Left ventricle myocardium inferior (tissue), 1 donor: ENCODE measurements at places on chromosomes 11 and 22. TPM values are rescaled to one million over a fixed set of nuclear protein-coding genes. Genes with fewer than 3 reads are reported as not detected.
A peak's percentile ranks its signal among the peaks of the same experiment; 100 is the strongest.

DNA sequence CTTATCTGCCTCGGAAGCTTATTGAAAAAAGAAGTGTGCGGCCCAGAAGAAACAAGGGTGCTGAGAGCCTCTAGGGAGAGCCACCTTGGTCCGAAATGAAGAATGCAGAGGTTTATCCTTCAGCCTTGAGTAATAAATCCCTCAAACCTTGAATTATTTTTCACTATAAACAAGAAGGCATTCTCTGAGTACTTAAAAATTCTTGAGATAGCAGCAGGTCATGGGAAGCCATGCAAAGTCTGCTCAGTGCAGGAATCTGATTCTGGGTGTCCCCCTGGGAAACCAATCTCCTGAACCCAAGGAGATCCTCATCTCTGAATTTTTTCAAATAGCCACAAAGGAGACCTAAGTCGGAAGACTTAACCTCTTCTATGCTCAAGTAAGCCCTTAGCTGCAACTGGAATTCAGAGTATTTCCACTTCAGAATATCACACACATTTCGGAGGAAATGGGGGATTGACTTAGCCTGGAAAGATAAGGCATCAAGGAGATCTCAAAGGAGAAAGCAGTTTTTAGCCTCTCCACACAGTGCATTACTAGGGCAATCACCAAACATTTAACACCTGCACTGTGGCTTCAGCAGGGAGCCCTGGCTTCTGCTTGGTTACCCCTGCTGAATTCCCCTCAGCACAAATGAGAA lies 365.0 kb downstream of the ETS1 start:
- H3K4me1 ChIP-seq = no peaks in the 10 kb centered on the region
- no peak overlapping the region for H3K27ac ChIP-seq
- H3K27me3 ChIP-seq = no peaks in the 10 kb centered on the region
- no peak for DNase-seq
- no peak overlapping the region for H3K4me3 ChIP-seq

- peak within 1 kb of the TSS; percentile 64 for H3K27ac ChIP-seq
- H3K4me1 ChIP-seq = peaks cover 41% of the 10 kb centered on the region
- no peak within 1 kb of the TSS for H3K4me3 ChIP-seq
- H3K36me3 ChIP-seq = no peaks in the 10 kb centered on the region
- DNase-seq = no peak
These were observed at the start of gene CHADL for GRCh38 chr22:41240377-41241132. Gene CHADL (minus strand): TSS chr22:41240931. CDS start chr22:41240881, 50 bp downstream.

GRCh38 chr11:83852775-83853442 lies 566.7 kb upstream of the CCDC90B start:
- H3K4me3 ChIP-seq = no peak overlapping the region
- no peaks in the 10 kb centered on the region for H3K27me3 ChIP-seq
- no peak overlapping the region for H3K27ac ChIP-seq
- no peaks in the 10 kb centered on the region for H3K36me3 ChIP-seq
- no peaks in the 10 kb centered on the region for H3K4me1 ChIP-seq

GRCh38 chr11:132848336-132848735 lies 684.0 kb downstream of the OPCML start:
- peaks cover 12% of the 10 kb centered on the region for H3K27me3 ChIP-seq
- H3K4me1 ChIP-seq = no peaks in the 10 kb centered on the region
- no peak overlapping the region for H3K27ac ChIP-seq
- no peak for DNase-seq
- H3K4me3 ChIP-seq = no peak overlapping the region

GRCh38 chr11:66002648-66003225 lies 434 bp downstream of the BANF1 start:
- H3K4me1 ChIP-seq = peaks cover 43% of the 10 kb centered on the region
- no peaks in the 10 kb centered on the region for H3K27me3 ChIP-seq
- peaks cover 52% of the 10 kb centered on the region for H3K36me3 ChIP-seq
- peak overlapping the region; percentile 96 for H3K27ac ChIP-seq
- H3K4me3 ChIP-seq = peak overlapping the region; percentile 97

- H3K27me3 ChIP-seq = no peaks in the 10 kb centered on the region
- no peak for DNase-seq
- H3K4me1 ChIP-seq = peaks cover 70% of the 10 kb centered on the region
- no peaks in the 10 kb centered on the region for H3K36me3 ChIP-seq
- no peak overlapping the region for H3K27ac ChIP-seq
These were observed 328.8 kb upstream of the PITPNB start for GRCh38 chr22:28247667-28248363.

GRCh38 chr11:110349138-110349996 lies 53.0 kb upstream of the RDX start:
- peak overlapping the region; percentile 39 for H3K27ac ChIP-seq
- no peaks in the 10 kb centered on the region for H3K36me3 ChIP-seq
- no peaks in the 10 kb centered on the region for H3K27me3 ChIP-seq
- no peak for DNase-seq
- H3K4me3 ChIP-seq = no peak overlapping the region

GRCh38 chr11:121253951-121254350 lies 38.6 kb upstream of the SC5D start:
- H3K27me3 ChIP-seq = peaks cover 8% of the 10 kb centered on the region
- peaks cover 3% of the 10 kb centered on the region for H3K4me1 ChIP-seq
- H3K36me3 ChIP-seq = no peaks in the 10 kb centered on the region
- H3K27ac ChIP-seq = no peak overlapping the region
- no peak for DNase-seq

- no peak for DNase-seq
- H3K36me3 ChIP-seq = no peaks in the 10 kb centered on the region
- H3K27ac ChIP-seq = no peak overlapping the region
- H3K4me1 ChIP-seq = peaks cover 12% of the 10 kb centered on the region
- H3K4me3 ChIP-seq = no peak overlapping the region
These were observed 237.8 kb downstream of the GRIK4 start for GRCh38 chr11:120749395-120749794.

- DNase-seq = no peak
- peaks cover 88% of the 10 kb centered on the region for H3K27me3 ChIP-seq
- H3K4me3 ChIP-seq = no peak overlapping the region
These were observed 1403.0 kb downstream of the BRD1 start for GRCh38 chr22:48424661-48425060.

GRCh38 chr11:102924851-102925380 lies 30.6 kb downstream of the MMP13 start:
- H3K27me3 ChIP-seq = peaks cover 7% of the 10 kb centered on the region
- DNase-seq = no peak
- no peak overlapping the region for H3K27ac ChIP-seq
- no peak overlapping the region for H3K4me3 ChIP-seq

DNA sequence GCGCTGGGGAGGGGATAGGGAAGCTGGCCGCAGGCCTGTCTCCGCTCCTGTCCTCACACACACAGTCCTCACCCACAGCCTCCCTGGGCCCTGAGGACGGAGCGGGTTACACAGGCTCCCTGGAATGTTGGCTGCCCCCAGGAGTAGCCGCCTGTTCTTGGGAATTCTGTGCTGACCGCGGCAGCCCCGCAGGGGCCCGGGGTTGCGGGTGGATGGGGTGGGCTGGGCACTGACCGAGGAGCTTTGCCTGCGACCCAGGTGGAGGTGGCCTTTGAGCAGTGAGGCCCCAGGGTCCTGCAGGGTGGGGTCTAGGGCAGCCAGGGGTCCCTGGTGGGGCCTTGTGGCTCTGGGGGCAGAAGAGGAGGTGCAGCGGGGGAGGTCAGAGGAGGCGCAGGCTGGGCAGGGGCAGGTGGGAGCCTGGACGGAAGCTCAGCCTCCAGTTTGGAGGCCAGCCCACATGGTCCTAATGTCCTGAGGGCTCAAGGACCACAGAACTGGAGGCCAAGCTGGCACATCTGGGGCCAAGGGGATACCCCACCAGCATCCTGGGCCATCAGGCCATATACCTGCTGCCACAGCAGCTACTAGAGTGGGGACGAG lies 6.6 kb upstream of the MRGPRG start:
- H3K27me3 ChIP-seq = peaks cover 80% of the 10 kb centered on the region
- H3K4me1 ChIP-seq = peaks cover 5% of the 10 kb centered on the region
- no peak for DNase-seq
- no peak overlapping the region for H3K4me3 ChIP-seq

DNA sequence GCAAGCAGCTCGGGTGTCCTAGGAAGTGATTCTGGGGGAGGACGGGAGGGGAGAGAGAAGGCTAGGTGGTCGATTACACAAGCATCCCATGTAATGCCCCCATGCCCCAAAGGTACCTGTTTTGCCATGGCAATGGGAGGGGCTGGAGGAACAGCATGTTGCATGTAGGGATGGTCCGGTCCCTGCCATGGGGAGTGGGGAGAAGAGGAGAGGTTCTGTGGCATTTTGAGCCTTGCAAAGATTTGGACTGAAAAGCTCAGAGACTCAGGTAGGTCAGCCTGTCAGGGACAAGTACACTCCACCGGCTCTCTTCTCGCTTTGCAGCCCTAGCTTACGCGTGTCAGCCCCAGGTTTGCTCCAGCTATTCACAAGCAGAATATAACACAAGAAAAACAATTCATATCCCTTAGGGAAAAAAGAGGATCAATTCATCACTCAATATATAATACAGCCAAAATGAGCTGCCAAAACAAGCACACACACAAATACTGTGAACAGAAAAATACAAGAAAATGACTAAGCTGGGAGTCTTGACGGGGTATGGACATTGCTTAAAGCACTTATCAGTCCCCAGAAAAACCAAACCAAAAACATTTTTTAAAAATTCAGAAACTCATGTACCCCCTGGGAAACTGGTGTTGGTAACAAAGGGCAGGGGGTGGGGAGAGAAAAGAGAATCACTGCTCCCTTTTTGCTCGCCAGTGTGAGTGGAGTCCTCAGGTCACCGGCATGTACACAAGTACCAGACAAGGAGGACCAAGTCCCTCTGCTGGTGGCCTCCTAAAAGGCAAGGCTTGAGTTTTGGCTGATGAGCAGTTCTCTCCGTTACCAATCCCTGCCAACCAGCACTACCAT lies 21.6 kb downstream of the APOL5 start:
- peaks cover 54% of the 10 kb centered on the region for H3K4me1 ChIP-seq
- H3K27ac ChIP-seq = no peak overlapping the region
- no peaks in the 10 kb centered on the region for H3K27me3 ChIP-seq

- H3K4me1 ChIP-seq = no peaks in the 10 kb centered on the region
- no peaks in the 10 kb centered on the region for H3K36me3 ChIP-seq
- no peak overlapping the region for H3K27ac ChIP-seq
- no peak for DNase-seq
These were observed 24.0 kb upstream of the RIC3 start for GRCh38 chr11:8192896-8193209.

DNA sequence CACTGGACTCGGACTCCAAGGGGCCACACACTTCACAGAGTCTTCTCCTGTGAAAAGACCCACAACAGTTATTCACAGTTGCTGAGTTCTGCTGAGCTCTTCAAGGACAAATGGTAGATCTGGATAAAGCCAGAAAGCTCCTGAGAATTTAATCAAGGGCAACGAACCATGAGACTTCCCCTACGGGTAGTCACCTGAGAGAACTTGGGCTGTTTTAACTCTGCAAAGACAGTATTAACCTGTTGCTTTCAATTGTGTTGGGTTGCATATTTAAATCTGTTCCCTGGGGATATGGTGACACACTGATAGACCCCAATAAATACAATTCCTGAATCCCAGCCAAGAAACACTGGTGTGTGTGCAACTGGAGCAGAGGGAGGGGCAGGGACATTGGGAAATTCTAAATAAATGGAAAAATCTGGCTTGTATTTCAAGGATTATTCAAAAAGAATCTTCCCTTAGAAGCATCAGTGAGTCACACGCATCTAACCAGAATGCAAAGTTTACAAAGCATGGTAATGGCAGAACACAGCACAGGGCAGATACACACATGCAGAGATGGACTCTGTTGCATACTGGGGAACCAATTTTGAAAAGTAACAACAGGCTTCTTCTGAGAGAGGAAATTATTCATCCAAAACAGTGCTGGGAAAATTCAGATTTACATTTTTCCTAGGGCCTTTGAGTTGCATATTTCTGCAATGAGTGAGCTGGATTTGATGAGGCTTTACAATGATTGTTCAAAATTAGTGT lies 4.0 kb downstream of the KCNJ1 start:
- peaks cover 12% of the 10 kb centered on the region for H3K4me1 ChIP-seq
- no peaks in the 10 kb centered on the region for H3K36me3 ChIP-seq
- H3K27me3 ChIP-seq = no peaks in the 10 kb centered on the region

- no peaks in the 10 kb centered on the region for H3K27me3 ChIP-seq
- no peak for DNase-seq
- H3K27ac ChIP-seq = peak overlapping the region; percentile 81
- H3K36me3 ChIP-seq = no peaks in the 10 kb centered on the region
These were observed 39.3 kb upstream of the APLNR start for GRCh38 chr11:57276169-57276970.

- H3K36me3 ChIP-seq = no peaks in the 10 kb centered on the region
- no peaks in the 10 kb centered on the region for H3K4me1 ChIP-seq
- H3K27ac ChIP-seq = no peak overlapping the region
- H3K4me3 ChIP-seq = no peak overlapping the region
These were observed 23.9 kb downstream of the IGF2 start for GRCh38 chr11:2115308-2115707.

DNA sequence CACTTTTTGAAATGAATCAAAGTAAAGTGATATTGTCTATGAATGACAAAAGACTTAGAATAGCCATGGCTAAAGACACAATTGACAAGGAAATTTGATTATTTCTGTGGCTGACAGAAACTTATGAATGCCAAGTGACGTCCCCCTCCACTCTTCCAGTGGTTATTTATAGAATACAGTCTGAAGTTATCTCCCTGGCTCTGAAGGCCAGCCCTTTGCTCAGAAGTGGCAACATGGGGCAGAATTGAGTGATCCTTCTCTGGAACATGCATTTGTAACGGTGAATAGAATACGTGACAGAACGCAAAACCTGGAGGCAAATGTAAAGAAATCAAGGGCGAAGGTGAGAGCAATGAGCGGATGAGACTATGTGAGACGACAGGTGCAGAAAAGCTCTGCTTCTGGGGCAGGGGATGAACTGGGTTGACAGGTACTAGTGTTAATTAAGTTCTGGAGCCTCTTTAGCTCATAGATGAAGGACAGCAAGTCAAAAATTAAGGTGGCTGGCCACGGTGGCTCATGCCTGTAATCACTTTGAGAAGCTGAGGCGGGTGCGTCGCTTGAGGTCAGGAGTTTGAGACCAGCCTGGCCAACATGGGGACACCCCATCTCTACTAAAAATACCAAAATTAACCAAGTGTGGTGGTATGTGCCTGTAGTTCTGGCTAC lies 585.7 kb upstream of the B3GAT1 start:
- no peak for DNase-seq
- H3K4me1 ChIP-seq = peaks cover 5% of the 10 kb centered on the region
- no peak overlapping the region for H3K27ac ChIP-seq
- peaks cover 32% of the 10 kb centered on the region for H3K27me3 ChIP-seq
- H3K36me3 ChIP-seq = no peaks in the 10 kb centered on the region

GRCh38 chr11:119721129-119722120 lies 7.6 kb downstream of the NECTIN1 start:
- H3K4me3 ChIP-seq = no peak overlapping the region
- H3K4me1 ChIP-seq = peaks cover 23% of the 10 kb centered on the region
- H3K27me3 ChIP-seq = no peaks in the 10 kb centered on the region
- DNase-seq = peak; percentile 42
- no peaks in the 10 kb centered on the region for H3K36me3 ChIP-seq
- H3K27ac ChIP-seq = peak overlapping the region; percentile 44

XRRA1 gene
- total RNA-seq = 7.0 TPM

NXPE2 gene
- 0.22 TPM for total RNA-seq

DEFB131B gene
- not detected for total RNA-seq

ABCC8 gene
- total RNA-seq = 1.1 TPM

INS gene
- total RNA-seq = not detected

RCOR2 gene
- 10.5 TPM for total RNA-seq

BTBD18 gene
- total RNA-seq = not detected

KRTAP5-1 gene
- total RNA-seq = not detected

SYT13 gene
- total RNA-seq = 5.9 TPM

PTGDR2 gene
- 2.3 TPM for total RNA-seq

SHANK3 gene
- 23.1 TPM for total RNA-seq
